ENCODE measurements at places on chromosomes 4 and X.

DNA sequence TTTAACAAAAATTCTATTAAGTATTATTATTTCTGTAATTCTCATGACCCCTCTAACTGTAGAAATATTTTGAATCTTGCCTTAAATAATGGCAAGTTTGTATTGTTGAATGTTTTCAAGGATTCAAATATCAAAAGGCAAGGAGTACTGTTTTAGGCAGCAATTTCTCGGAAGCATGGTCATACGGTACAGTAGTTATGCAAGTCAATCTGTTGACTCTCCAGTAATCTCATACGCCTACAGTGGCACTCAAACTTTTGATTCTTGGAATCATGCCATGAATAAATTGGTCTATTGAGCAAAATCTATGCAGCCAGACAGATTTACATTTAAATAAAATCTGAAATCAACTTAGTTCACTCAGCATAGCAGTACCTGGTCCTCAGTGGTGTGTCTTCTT is 139.6 kb upstream of the FAM47C start:
- no peak for DNase-seq

DNA sequence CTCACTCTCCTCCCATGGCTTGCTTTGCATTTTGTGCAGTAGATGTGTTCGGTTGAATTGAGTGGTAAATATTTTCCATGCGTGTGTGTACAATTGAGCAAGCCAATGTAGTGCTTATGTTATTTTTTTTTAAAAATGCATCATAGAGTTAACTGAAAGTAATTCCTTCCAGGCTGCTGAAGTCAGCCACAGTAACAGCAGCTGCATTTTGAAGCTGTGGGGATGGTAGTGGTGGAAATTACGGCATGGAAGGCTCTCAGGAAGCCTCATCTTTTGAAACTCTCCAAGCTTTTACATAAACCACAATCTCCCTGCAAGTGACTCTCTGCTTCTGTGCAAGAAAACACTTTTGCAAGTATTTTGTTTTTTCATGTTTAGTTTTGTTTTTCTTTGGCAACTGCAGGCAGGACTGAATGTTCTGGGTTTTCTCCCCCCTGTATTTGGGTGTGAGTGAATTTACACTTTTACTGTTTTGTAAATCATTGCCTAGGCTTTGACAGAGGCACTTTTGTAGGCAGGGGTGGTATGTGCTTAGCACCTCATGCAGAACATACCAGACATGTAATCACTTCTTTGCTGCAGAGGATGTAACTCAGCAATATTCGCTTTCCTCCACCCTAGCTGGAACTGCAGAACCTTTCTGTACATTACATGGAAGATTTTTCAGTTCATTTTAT is 56.2 kb downstream of the LRRC66 start:
- DNase-seq: no peak

- DNase-seq: no peak
Measured at GRCh38 chr4:82984459-82984858, 26.2 kb downstream of the LIN54 start.

- no peak for DNase-seq
Measured at GRCh38 chrX:2159393-2159792, 341.4 kb downstream of the DHRSX start.

GRCh38 chr4:2438822-2439718 is 20.3 kb downstream of the CFAP99 start:
- no peak for DNase-seq

DNA sequence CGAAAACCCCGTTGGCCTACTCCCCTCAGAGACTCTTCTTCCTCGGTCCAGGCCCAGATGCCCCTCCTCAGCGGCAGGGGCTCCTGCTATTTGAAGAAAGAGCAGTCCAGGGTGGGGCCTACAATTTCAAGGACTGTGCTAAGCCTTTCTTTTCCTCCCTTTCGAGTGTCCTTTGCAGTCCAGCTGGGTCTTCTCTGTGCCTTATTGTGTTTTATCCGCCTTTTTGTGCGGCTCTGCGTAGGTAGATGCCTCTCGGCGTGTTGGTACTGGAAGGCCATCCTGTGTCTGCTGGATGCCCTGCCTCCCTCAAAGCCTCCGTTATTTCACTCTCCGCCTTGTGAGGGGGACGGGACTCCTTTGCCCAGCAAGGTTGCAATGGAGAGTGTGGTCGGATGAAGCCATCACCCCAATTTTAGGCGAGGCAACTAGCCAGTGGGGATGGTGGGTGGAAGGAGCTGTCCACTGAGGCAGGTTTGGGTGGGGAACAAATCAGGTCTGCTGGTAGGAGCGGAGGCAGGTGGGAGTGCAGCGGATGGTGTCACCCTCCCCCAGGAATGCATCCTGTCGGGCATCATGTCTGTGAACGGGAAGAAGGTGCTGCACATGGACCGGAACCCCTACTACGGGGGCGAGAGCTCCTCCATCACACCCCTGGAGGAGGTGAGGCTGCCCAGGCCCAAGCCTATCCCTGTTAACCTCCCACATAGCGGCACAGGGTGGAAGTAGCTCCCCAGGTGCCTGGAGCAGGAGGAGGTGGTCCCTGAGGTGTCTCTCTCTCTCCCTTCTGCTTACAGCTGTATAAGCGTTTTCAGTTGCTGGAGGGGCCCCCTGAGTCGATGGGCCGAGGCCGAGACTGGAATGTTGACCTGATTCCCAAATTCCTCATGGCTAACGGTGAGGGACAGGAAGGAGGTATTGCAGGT is 1.3 kb downstream of the GDI1 start:
- no peak for DNase-seq

DNA sequence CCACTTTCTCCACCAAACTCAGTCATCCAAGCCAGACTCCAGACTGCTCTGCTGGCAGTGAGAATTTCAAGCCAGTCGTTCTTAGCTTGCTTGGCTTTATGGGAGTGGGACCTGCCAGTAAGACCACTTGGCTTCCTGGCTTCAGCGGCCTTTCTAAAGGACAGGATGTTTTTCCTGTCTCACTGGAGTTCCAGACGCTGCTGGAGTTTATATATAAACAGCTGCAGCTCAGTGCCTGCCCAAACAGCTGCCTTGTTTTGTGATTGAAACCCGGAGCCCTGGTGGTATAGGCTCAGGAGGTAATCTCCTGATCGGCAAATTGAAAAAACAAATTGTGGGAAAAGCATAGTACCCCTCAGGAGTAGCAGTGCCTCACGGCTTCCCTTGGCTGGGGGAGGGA is 1165.8 kb upstream of the ADGRL3 start:
- DNase-seq: no peak

GRCh38 chr4:140156529-140157171 is 2.7 kb upstream of the MAML3 start:
- no peak for DNase-seq

- DNase-seq: no peak
Measured at GRCh38 chr4:110059556-110060191, 138.7 kb downstream of the ELOVL6 start.

DNA sequence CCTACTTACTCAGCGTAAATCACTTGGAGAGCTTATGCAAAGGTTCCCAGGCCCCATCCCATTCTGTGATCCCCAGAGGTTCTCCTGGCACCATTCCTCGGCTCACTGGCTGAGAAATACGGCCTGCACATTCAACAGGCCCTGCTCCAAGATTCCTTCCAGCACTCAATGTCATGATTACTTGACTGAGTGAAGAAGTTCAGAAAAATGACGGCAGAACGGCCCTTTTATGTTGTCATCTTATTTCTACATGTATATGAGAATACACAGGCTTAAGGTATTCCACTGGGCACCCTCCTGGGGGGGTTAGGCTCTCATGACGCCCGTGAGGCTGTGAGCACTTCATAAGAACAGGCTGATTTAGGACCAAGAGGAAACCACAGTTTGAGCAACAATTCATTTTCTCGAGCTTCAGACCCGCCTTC is 190.6 kb downstream of the NSUN7 start:
- no peak for DNase-seq

GRCh38 chrX:154459832-154460231 is 1.8 kb downstream of the PLXNA3 start:
- no peak for DNase-seq

GRCh38 chr4:53012738-53013137 is 150.6 kb downstream of the RASL11B start:
- no peak for DNase-seq

DNA sequence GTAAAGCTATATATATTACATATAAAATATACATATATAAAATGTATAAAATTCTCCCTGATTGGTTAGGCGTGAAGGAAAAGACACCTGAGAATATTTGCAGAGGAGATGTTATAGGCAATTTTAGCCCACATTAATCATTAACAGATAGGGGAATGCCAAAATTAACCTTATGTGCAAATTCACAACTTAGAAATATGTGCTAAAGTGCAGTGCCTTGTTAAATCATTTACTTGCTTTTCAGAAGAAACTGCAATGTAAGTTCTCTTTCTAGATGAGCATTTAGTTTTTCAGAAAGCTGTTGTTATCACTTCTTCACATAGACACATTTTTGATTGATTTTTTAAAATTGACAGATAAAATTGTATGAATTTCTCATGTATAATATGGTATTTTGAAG is 5.6 kb downstream of the TASL start:
- DNase-seq: no peak

GRCh38 chr4:25743971-25744370 is 88.3 kb downstream of the SLC34A2 start:
- DNase-seq: no peak

GRCh38 chr4:112966701-112967488 is 82.6 kb upstream of the ANK2 start:
- no peak for DNase-seq

- no peak for DNase-seq
Measured at GRCh38 chrX:116185163-116185562, 14.6 kb downstream of the AGTR2 start.

- DNase-seq: no peak
Measured at GRCh38 chrX:120294651-120295050, 16.6 kb downstream of the TMEM255A start.

- no peak for DNase-seq
Measured at GRCh38 chr4:17164666-17165065, 266.2 kb upstream of the LDB2 start.

- no peak for DNase-seq
Measured at GRCh38 chr4:107125496-107125895, 89.4 kb upstream of the DKK2 start.

GRCh38 chr4:188691811-188692210 is 552.6 kb downstream of the TRIML1 start:
- DNase-seq: peak; percentile 61

DNA sequence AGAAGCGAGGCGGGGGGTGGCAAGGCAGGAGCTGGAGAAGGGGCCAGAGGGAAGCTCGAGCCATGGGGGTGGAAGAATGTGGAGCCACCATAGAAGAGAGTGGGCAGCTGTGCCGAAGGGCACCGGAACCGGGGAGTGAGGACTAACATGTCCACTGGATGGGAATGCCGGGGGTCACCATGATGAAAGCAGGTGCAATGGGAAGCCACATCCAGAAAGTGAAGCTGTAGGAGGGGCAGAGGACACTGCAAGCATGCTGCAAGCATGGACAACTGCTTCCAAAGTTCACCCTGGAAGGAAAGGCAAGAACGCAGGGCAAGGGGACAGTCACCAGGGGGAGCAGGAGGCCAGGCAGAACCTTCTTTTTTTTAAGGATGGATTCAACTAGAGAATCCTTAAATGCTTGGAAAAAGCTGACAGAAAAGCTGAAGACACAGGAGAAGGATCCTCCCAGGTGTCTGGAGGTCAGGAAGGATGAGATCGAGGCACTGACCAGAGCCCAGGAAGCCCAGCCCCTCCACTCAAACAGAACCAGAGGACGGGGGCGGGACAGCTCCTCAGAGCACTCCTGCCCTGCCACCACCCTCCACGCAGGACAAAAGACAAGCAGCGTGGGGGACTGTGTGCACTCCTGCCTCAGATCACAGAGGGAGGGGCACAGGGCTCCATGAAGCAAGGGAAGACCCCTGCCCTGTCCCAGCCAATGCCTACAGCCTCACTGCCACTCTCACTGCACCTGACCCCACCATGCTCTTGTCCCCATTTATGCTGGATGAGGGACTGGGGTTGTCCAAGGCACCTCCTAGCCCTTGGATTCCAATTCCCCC is 169.2 kb downstream of the AFAP1 start:
- no peak for DNase-seq

DNA sequence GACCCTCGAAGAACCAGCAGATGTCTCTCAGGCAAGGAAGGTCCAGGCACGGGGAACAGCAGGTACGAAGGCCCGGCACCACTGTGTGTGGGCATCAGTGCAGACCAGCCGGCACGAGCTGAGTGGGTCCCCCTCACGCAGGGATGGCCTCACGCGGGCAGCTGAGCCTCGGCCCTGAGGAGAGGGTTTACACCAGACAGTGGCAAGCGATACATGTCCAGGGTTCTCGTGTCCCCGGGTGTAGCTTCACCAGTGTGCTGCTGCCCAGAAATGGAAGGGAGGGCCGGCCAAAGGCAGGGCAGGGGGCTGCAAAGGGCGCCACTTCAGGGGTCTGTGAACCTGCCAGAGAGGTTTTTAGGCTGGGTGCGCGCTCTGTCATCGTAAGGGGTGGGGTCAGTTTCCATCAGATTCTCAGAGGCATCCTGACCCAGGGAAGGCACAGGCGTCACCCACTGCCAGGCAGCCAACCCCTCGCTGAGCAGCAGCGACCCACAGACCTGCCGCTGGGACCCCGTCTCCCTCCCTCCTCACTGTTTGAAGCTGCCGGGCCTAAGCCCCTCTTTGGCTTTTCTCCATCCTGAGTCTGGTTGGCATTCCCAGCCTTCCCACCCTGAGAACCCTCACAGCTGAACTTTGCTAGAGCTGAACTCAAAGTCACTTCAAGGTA is 107.0 kb downstream of the CPZ start:
- no peak for DNase-seq

DNA sequence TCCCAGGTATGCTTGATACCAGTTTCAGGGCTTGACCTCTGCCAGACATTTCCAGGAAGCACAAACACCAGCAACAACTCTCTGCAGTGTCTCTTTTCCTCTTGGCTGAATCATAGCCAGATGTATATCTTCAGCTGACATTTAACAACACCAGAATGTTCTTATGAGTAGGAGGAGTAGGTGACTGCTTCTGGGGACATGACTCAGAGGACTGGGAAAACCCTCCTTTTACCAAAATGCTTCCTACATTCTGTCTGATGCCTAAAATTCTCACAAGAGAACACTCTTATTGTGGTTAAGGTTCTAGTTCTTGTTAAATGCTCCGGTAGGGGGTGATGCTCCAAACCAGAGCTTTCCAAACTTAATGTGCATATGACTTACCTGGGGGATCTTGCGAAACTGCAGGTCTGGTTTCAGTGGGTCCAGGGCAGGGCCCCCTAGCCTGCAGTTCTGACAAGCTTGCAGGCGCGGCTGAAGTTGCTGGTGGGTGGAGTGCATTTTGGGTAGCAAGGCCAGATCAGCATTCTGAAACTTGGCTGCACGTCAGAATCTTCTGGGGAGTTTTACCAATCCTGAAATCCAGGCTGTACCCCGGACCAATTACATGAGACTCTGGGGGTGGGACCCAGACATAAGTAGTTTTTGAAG is 329.3 kb upstream of the RPS6KA3 start:
- no peak for DNase-seq

DNA sequence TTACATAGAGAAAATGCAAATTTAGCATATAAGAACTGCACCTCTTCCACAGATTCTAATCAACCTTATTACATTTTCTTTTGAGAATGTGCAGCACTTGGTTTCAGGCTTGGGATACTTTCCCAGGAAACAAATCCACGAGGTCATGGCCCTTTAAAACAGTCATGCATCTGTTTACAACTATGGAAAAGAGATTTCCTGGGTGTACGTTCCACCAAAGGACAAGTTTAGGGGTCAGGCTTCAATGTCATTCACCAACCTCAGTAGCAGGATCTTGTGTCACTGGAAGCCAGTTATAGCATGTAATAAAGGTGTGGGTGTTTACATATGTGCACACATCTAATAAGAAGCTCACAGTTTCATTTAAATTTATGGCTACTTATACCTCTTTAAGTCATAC is 30.7 kb downstream of the EREG start:
- no peak for DNase-seq

- DNase-seq: no peak
Measured at GRCh38 chr4:102779204-102779603, 18.4 kb upstream of the MANBA start.

All from AG04450 (cell line).